ENCODE measurements at places on chromosomes 2 and 18.
A peak's percentile ranks its signal among the peaks of the same experiment; 100 is the strongest.

DNA sequence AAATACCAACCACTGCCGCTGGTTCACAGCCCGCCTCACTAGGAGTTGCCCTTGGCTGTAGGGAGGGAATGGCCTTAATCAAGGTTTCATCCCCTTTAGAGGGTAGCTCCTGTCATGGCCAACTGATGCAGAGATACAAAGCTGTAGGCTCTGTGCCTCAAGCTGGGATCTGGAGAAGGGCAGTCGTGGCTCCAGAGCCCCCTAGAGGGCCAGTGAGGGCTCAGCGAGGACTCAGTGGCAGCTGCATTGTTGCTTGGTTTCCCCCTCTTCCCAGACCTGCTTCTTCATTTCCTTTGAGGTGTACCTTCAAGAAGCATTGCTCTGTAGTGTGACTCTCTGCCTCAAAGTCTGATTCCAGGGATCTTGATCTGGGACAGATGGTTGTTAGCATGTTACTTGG, 302.1 kb downstream of the LPIN1 start:
- DNase-seq = no peak

DNA sequence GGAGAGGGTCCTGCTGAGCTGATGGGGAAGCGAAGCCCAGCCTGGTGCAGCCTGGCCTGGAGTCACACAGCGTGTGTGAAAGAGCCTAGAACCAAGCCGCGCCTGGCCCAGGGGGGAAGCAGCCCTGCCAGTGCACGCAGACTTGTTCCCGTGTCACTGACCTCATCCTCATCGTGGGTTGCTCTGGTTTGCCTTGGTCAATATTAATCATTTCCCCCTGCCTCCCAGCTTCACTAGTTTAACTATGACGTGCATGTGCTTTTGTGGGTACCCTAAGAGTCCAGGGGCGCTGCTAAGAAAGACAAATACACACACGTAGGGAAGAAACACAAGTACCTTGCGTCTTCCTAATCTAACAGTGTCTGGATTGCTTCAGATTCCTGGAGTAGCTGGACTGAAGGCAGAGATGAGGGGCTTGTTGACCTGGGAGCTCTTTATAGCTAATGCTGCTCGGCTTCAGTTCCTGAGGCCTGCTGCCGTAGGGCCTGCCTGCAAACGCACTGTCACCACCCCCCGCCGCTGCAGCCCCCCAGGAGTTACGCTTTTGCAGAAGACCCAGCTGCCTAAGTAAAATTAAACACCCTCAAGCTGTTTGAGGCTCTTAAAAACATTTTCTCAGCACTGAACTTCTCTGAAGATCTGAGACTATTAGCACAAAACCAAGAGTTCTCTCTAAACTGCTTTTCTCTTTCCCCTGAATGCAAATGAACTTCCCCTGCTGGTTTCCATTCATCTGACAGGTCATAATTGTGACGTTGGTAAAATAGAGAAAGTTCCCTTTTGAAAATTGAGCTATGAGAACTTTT, 159.2 kb downstream of the FAM210A start:
- no peak for DNase-seq

- DNase-seq = no peak
These were observed 41.4 kb downstream of the AOX1 start for GRCh38 chr2:200627110-200627770.

GRCh38 chr2:73937103-73937885, 10.6 kb downstream of the DGUOK start:
- no peak for DNase-seq

DNA sequence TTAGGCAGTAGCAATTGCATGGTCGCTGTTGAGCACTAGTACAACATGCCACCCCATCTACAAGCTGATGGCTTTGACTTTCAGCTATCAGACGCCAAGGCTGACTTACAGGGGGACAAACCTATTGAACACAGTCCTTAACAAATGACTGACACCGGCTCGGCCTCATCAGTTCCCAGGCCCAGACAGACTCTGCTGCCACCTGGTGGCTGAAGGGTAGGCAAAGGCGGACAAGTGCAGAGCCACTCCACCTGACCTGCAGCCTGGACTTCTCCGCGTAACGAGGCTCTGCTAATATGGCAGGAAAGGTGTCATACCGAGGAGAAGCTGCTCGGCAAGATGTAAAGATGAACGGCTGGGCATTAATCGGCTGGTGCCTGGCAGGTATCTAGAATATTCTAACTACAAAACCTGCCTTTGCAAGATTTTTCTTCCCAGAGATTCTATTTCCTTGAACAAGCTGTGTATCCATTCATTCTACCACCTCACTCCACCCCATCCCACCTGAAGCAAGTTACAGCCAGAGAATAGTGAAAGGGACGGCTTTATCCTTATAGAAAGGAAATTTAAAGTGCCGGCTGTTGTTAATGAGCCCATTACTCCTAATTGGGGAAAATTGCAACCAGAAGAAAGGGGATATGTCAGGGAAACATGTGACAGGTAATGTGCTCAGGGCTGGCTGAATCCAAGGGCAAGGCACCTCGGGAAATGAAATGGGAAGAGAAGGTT, 67.4 kb downstream of the STEAP3 start:
- DNase-seq = peak; percentile 30

- DNase-seq = no peak
These were observed 37.3 kb upstream of the MALL start for GRCh38 chr2:110152943-110153342.

GRCh38 chr2:216081012-216081411, 597 bp downstream of the PECR start:
- DNase-seq = no peak

- no peak for DNase-seq
These were observed 55.2 kb downstream of the ANKMY1 start for GRCh38 chr2:240502430-240503121.

- DNase-seq = no peak
These were observed 221.0 kb downstream of the NOL4 start for GRCh38 chr18:34003687-34004086.

DNA sequence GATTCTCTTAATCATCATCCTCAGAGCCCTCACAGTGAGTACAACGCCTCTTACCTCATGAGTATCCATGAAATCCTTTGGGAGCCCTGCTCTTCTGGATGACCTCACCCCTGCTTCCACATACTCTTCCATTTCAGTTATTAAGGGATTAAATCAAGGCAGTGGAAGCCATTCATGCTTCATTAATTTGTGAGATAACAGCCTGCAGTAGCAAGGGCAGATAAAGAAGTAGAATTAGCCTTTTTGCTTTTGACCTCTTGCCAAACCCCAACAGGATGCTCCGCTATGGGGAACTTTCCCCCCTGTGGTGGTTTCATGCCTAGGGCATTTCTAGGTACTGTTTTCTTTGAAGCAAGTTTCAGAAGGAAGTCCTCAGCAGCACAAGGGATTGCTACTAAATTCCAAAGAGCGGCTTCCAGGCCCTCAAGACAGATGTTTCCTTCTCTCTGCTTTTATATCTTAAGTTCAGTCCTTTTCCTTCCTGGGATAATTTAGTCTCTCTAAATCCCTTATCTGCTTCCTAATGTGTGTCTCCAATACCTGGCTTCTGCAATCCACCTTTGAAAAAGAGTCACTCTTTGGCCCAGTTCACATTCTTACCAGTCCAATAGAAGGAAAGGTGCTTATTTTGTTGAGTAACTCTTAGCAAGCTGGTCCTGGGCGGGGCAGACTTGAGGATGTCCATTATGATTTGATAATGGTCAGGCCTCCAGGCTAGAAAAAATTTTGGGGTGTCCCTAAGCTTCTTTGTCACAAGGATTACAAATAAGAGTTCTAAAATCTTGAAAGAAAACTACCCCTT, 76.9 kb downstream of the MYO1B start:
- DNase-seq = no peak

DNA sequence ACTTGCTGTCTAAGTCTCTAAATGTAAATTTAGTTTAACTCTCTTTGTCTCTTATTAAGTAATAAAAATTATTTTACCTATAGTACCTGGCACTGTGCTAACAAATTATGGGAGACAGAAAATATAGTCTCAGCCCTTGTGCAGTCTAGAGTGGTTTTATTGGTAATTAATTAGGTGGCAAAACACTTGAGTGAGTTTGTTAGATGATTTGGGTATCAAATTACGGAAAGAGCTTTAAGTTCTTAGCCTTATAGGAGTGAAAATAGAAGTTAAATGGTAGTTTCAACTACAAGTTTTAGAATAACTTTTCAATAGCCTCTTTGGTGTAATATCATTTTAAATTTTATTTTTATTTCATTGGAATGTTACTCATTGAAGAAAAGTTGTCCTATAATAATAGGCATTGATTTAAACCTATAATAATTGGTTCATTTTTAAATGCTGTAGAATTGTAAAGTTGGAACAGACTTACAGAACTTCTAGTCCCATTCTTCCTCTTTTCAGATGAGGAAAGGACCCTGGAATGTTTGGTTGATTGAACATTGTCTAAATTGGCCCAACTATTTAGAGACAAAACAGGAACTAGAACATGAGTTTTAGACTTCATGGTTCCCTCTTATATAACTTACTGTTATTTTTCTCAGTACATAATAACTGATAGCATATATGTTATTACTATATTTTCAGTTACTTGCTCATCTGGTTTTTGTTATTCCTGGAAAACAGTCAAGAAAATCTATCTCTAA, 10.2 kb upstream of the HTR2B start:
- DNase-seq = no peak

DNA sequence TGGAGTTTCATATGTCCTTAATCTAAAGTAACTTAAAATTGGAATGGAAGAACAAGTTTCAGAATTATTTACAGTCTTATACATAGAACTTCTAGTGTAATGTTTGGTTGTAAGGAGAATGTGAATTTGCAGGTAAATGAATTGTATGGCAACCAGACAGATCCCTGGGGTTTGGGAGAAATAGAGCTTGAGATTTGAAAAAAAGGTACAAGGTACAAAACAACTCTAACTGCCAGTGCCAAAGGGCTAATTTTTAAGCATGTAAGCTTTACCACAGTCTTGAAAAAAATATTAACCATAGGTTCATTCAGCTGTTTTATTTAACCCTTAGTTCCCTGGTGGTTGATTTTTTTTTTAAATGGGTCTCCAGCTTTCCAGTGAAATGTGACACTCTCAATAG, 103.3 kb downstream of the ICA1L start:
- no peak for DNase-seq

- DNase-seq = no peak
These were observed 8.1 kb downstream of the MBP start for GRCh38 chr18:77124452-77124922.

- DNase-seq = no peak
These were observed 32.2 kb downstream of the GPR39 start for GRCh38 chr2:132448771-132449170.

DNA sequence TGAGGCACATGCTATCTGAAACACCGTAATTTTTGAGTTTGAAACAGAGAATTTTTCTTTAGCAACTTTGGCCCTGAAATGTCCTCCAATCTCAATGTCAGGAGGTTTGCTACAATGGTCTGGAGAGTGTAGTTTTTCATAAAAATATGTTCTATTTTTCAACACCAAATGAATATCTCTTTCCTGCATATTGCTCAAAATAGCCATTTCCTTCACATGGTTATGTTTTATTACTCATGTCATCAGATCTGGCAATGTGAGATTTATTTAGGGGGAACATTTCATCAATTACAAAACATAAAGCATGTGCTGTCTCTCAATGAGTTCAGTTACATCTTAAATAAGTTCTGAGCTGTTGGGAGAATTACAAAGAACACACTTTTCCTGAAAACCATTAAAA, 871.9 kb upstream of the FSHR start:
- DNase-seq = no peak

GRCh38 chr2:144598906-144599305, 79.0 kb upstream of the ZEB2 start:
- DNase-seq = no peak

GRCh38 chr2:96819128-96819875, 3.2 kb downstream of the CNNM3 start:
- DNase-seq = no peak

GRCh38 chr2:56128235-56128634, 55.6 kb upstream of the CCDC85A start:
- no peak for DNase-seq

DNA sequence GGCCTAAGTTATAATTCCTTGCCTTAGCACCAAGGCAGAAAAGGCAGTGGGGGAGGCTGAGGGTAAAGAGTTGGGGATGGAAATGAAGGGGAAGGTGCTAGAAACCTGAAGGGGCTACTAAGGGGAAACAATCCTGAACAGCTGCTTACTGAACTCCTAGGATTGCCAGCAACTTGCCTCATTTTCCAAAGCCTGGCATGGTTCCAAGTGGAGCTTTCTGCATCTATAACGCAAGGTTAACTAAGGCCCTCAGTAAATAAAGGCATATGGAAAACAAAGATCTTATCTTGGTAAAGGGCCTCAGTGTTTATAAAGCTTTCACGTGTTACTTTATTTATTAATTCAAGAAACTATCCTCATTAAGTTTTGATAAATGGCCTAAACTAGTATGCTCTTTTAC, 10.9 kb downstream of the MEP1B start:
- DNase-seq = no peak

DNA sequence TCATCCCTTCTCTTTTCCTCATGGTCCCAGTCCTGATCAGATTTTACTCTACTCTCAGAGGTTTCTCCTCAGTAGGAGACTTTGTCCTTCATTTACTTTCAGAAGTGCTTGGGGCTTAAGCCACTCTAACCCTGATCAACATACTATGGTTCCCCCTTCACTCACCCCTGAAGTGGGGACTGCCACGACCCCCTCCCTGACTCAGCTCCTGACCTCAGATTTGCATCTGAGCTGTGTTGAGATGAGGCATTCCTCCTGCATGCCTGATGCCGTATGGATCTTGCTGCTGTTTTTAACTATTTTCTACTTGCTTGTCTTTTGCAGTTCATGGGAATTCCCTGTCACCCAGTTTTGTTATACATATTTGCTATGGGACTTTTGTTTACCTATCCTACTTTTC, 306.7 kb upstream of the CHST9 start:
- no peak for DNase-seq

DNA sequence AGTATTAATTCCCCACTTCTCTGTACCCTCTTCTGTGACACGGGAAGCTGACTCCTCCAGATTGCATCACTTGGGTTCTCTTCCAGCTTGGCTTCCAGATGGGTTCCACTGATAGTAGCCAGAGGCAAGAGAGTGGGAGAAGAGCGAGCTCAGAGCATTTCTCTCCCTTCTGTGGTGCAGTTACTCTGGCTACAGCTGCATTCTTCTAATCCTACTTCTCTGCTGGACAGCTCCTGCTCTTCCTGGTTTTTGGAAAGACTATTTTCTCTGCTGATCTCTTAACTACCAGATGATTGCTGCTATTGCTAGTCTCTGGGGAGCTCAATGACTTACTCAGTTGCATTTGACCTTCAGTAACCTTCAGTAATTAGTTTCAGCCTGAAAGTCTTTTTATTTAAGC, 187.5 kb upstream of the MAP2 start:
- no peak for DNase-seq

DNA sequence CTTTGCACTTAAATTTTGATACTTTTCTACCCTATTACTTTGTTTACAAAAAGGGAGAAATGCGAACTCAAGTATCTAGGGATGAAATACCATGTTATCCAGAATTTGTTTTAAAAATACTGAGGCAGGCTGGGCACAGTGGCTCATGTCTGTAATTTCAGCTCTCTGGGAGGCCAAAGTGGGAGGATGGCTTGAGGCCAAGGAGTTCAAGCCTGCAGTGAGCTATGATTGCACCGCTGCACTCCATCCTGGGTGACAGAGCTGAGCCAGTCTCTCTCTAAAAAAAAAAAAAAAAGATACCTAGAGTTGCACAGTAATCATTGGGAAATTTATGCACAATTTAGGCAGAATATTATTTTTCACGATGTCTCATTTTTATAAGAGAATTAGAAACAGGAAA, 12.4 kb upstream of the VAPA start:
- no peak for DNase-seq

All from caudate nucleus (tissue), 63 donors.